Stimulated activated CD8-positive, alpha-beta memory T cell treated with anti-CD3 and anti-CD28 coated beads, Interleukin-15, amount 100 ng/mL, for 4 hours (primary cell): ENCODE measurements at places on chromosomes 16 and 17.

DNA sequence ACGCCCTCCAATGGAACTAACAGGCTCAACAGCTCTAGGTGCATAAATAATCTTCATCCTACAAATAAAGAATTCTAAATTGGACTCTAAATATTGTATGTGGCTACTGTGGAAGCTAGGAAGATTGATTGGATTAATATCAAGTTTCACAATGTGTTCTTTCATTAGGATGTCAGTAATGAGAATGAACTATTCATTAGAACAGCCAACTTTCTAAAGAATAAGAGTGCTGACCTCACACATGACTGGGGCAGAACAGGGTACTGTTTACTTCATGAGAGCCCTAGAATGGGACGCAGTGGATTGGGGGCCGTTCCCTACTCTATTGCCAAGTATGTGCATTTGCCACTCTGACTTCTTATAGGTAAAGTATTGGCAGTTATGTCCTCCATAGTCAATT lies 528.2 kb upstream of the RBFOX1 start:
- DNase-seq = no peak

DNA sequence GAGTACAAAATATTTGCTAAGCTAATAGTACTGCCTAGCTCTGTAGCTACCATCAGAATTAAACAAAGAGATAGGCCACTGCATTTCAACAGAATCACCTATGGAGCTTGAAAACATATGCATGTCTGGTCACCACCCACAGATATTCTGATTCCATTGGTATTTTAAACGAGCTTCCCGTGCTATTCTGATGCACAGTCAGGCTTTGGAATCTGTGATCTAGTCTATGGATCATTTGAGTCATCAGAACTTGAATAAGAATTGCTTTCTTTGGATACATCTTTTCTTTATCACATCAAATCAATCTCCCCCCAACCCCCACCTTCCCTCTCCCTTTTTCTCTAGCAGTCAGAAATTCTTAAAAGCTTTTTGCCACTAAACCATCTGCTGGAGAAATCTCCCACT lies 124.7 kb downstream of the NPIPB5 start:
- no peak for DNase-seq

GRCh38 chr17:6910987-6911603 lies 79.6 kb upstream of the TEKT1 start:
- DNase-seq = no peak

DNA sequence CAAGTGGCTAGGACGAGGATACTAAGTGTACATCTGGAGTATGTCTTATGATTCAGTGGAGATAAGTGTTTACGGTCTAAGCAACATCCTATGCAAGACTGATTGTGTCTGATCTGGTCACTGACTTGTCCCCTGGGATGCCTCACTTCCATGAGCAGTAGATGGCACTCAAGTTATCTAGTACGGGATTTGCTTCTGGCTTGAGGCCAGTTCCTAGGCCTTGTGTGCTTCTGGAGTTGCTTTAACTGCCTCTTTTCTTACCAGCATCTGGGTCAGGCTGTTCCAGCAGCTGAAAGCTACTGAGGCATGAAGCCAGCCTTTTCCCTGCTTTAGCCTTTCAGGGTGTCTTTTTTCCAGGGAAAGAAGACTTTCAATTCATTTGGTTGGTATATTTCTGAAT lies 23.0 kb downstream of the SUPT6H start:
- DNase-seq = no peak

GRCh38 chr17:4449736-4450135 lies 16.0 kb downstream of the SPNS3 start:
- DNase-seq = no peak

DNA sequence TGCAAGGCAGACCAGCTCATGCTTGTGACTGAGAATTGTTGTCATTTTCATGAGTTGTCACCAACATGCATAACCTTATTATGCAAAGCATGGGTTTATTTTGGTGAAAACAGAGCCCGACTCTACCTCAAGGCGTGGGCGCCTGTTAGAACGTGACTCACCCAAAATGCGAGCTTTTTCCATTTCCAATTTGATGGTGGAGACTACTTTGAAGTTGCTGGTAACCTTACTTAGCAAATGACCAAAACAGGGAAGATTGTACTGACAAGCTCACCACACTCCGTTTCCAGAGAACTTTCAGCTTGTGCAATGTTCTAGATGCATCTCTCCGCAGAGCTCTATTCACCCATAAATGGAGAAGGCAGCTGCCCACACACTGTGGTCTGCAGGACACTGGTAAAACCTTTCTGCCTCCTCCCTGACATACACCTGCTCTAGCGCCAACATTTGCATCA lies 284.5 kb downstream of the MAF start:
- peak; percentile 4 for DNase-seq

DNA sequence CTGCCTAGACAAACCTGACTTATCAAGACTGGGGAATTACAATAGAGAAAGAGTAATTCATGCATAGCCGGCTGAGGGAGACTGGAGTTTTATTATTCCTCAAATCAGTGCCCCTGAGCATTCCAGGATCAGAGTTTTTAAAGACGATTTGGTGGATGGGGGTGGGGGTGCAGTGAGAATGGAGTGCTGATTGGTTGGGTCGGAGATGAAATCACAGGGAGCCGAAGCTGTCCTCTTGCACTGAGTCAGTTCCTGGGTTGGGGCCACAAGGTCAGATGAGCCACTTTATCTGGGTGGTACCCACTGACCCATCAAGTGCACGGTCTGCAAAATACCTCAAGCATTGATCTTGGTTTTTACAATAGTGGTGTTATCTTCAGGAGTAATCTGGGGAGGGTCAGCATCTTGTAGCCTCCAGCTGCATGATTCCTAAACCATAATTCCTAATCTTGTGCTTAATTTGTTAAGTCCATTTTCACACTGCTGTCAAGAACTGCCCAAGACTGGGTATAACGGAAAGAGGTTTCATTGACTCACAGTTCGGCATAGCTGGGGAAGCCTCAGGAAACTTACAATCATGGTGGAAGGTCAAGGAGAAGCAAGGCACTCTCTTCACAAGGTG lies 69.6 kb downstream of the MARF1 start:
- no peak for DNase-seq

DNA sequence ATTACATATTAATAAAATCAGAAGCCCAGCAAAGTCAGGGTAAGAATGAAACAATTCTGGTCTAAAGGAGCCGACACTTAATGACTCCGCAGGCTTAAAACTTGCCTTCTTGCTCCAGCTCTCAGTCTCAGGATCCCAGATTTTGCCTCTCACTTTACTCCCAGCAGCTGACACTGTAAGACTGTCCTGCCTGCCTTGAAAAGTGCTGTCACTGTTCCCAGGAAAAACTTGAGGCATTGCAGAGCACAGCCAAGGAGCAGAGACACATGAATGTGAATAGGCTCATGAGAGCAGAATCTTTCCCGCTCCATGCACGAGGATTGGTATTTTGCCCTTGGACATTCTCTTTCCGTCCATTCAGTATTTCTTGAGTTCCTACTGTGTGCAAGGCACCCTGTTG lies 457.6 kb upstream of the ZFHX3 start:
- no peak for DNase-seq

- DNase-seq = no peak
Observed at GRCh38 chr17:48596000-48596734, 2.6 kb upstream of the HOXB5 start.

- DNase-seq = peak; percentile 61
Observed at GRCh38 chr16:1772908-1773702, at the start of gene MRPS34. Gene MRPS34 (minus strand): TSS chr16:1773134. CDS start chr16:1773119, 15 bp downstream.

GRCh38 chr17:68861602-68862001 lies 93.6 kb downstream of the ABCA8 start:
- no peak for DNase-seq

- DNase-seq = no peak
Observed at GRCh38 chr16:4351880-4352279, 759 bp upstream of the PAM16 start.

DNA sequence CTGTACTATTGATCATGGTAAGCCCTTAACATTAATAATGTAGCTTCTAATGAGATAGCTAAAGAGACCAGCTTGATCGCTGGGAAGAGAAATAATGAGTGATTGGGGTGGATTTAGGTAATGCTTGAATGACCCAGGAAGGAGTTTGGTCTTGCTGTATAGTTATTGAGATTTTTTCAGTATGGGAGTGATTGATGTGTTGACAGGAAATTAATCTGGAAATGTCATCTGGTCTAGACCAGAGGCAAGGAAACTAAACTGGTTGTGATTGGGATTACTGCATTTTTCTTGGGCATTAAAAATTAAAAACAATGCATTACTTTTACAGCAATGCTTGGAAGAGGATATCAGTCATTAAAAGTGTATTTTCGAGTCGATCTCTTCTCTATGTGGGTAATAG lies 11.8 kb downstream of the TEFM start:
- DNase-seq = no peak

DNA sequence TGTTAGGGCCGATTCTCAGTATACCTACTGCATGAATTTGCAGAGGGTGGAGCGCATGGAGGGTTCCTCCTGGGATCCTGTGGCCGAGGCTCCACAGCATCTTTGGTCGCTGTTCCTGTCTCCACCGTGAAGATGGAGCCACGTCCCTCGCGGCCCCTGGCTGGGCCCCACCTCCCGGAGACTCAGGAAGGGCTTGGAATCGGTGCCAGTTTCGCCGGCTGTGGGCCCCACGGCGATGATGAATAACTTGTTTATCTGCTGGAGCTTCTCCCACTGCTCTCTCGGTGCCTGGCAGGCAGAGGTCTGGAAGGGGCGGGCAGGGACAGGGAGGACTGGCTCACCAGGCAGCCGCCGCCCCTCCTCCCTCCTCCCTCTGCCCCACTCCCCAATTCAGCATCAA lies 8.1 kb downstream of the SLC5A11 start:
- DNase-seq = no peak

DNA sequence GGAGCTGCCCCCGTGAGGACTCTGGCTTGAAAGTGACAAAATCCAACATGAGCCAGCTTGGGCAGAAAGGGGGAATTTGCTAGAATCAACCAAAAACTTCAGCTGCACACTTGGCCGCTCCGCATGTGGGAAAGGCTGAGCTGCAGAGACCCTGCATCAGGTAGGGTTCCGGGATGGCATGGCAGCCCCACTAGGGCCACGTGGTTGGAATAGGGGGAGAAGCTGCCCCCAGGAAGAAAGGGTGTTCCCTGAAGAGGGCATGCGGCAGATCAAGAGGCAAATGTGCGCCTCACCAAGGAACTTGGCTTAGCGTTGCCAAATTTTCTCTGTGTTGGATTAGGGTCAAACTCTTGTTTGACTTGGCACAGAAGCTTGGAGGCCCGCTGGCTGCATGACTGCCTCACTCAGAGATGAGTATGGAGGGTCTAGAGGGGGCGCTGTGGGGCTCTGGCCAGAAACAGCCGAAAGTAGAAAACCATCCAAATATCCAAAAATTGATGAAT lies 29.2 kb upstream of the WFIKKN2 start:
- no peak for DNase-seq

DNA sequence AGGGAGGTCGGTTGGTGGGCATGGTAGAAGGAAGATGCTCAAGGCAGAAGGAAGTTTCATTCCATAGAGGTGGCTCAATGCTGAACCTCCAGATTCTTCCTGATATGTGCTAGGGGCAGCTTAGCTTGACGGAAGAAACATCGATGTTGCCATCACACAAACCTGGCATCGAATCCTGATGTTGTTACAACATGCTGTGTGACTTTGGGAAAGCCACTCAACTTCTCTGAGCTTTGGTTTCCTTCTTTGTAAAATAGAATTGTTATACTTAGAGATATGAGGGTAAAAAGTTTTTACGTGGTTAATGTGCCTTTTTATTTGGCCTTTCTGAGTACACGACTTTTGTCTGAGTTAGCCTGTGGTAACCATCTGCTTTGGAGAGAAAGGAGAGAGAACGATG lies 287.9 kb downstream of the SHISA9 start:
- no peak for DNase-seq

GRCh38 chr16:2956579-2956956 lies 7.5 kb upstream of the KREMEN2 start:
- no peak for DNase-seq

GRCh38 chr17:16439811-16440351 lies 24.5 kb downstream of the TRPV2 start:
- DNase-seq = no peak

GRCh38 chr16:51439271-51439670 lies 288.2 kb upstream of the SALL1 start:
- no peak for DNase-seq

DNA sequence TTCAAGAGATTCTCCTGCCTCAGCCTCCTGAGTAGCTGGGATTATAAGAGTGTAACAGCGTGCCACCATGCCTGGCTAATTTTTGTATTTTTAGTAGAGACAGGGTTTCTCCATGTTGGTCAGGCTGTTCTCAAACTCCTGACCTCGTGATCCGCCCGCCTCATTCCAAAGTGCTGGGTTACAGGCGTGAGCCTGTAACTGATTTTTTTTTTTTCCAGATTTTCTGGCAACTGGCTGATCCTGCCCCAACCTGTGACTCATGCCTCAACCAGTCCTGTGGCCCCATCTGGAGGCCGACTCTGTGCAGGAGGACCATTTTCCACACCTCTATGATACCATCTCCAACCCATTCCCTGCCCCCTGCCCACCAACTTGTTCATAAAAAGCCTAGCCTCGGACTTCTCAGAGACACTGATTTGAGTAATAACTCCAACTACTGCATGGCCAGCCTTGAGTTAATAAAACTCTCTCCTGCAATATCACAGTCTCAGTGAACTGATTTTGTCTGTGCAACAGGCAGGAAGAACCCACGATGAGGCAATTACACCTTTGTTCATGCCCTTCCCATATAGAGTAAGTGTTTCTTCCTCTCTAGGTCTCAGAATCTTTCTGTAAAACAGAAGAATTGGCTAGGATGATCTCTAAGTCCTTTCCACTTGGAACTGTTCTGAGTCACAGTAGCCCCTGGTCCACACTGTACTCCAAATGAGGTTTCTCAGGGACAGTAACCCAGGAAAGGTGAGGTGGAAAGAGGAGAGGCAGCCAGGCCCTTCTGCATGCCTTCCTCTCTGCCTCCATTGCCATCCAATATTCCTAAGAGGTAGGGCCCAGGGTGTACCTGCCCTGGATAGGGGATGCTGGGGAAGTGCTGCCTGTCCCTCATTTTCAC lies 8.8 kb upstream of the CNOT1 start:
- no peak for DNase-seq

GRCh38 chr16:84332975-84333684 lies 35.2 kb upstream of the ATP2C2 start:
- DNase-seq = no peak
